ENCODE measurements at places on chromosomes 5 and 9. TPM values are rescaled to one million over a fixed set of nuclear protein-coding genes. Genes with fewer than 3 reads are reported as not detected.

The PCDHA7 gene
- 0.25 TPM for polyA plus RNA-seq

The IL3 gene
- not detected for polyA plus RNA-seq

The PCDHGB1 gene
- polyA plus RNA-seq: 2.6 TPM

The FCN2 gene
- polyA plus RNA-seq: not detected

The TMEM174 gene
- not detected for polyA plus RNA-seq

The RGS7BP gene
- polyA plus RNA-seq: 1.1 TPM

The PRR16 gene
- 0.93 TPM for polyA plus RNA-seq

The CCIN gene
- not detected for polyA plus RNA-seq

The TXNDC8 gene
- polyA plus RNA-seq: not detected

The MTREX gene
- polyA plus RNA-seq: 22.8 TPM

The CERCAM gene
- polyA plus RNA-seq: 15.9 TPM

The KIF4B gene
- polyA plus RNA-seq: not detected

The ARHGEF39 gene
- 11.6 TPM for polyA plus RNA-seq
